ENCODE measurements at places on chromosomes 11 and 22. TPM values are rescaled to one million over a fixed set of nuclear protein-coding genes. Genes with fewer than 3 reads are reported as not detected.

The ACTN3 gene
- total RNA-seq, result not detected

The KIAA1671 gene
- 34.2 TPM for total RNA-seq

The UVRAG gene
- 37.4 TPM for total RNA-seq

The SAA1 gene
- total RNA-seq, result 3.3 TPM

The LGALS12 gene
- not detected for total RNA-seq

The FAM180B gene
- 0.80 TPM for total RNA-seq

The SNX32 gene
- 0.33 TPM for total RNA-seq

The PACSIN2 gene
- total RNA-seq, result 129 TPM

The FAM118A gene
- total RNA-seq, result 45.8 TPM

GRCh38 chr11:11845551-11845950 lies 3.8 kb downstream of the USP47 start:
- peak overlapping the region; percentile 96 for H3K27ac ChIP-seq
- no peak overlapping the region for H3K4me3 ChIP-seq
- no peak for DNase-seq
- no peaks in the 10 kb centered on the region for H3K36me3 ChIP-seq
- H3K4me1 ChIP-seq, result peaks cover 74% of the 10 kb centered on the region

GRCh38 chr11:118621071-118621783 lies 13.8 kb downstream of the PHLDB1 start:
- peak overlapping the region; percentile 87 for H3K27ac ChIP-seq
- peak; percentile 96 for DNase-seq
- H3K27me3 ChIP-seq, result no peaks in the 10 kb centered on the region
- H3K36me3 ChIP-seq, result peaks cover 31% of the 10 kb centered on the region

DNA sequence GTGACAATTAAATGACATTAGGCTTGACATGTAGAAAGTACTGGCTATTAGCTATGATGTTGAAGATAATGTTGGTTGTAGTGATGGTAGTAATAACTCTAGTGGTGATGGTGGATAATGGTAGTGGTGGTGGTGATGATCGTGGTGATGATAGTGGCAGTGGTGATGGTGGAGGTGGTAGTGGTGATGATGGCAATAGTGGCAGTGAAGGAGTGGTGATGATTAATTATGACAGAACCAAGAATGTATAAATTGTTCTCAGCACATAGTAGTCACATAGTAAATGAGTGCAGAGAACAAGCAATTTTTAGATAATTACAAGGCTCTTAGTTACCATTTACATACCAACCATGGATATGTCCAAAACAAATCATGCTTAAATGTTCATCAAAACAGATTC lies 5.3 kb upstream of the CD44 start:
- H3K27ac ChIP-seq, result no peak overlapping the region
- H3K4me1 ChIP-seq, result peaks cover 8% of the 10 kb centered on the region
- no peaks in the 10 kb centered on the region for H3K27me3 ChIP-seq
- H3K36me3 ChIP-seq, result no peaks in the 10 kb centered on the region
- no peak overlapping the region for H3K4me3 ChIP-seq

GRCh38 chr11:45518141-45518832 lies 147.1 kb downstream of the CHST1 start:
- H3K27ac ChIP-seq, result no peak overlapping the region
- H3K4me1 ChIP-seq, result no peaks in the 10 kb centered on the region

- peaks cover 14% of the 10 kb centered on the region for H3K4me1 ChIP-seq
- DNase-seq, result no peak
- no peak overlapping the region for H3K27ac ChIP-seq
- H3K36me3 ChIP-seq, result no peaks in the 10 kb centered on the region
- H3K27me3 ChIP-seq, result no peaks in the 10 kb centered on the region
- H3K4me3 ChIP-seq, result no peak overlapping the region
These were observed 71.4 kb downstream of the NAT10 start for GRCh38 chr11:34176751-34177209.

DNA sequence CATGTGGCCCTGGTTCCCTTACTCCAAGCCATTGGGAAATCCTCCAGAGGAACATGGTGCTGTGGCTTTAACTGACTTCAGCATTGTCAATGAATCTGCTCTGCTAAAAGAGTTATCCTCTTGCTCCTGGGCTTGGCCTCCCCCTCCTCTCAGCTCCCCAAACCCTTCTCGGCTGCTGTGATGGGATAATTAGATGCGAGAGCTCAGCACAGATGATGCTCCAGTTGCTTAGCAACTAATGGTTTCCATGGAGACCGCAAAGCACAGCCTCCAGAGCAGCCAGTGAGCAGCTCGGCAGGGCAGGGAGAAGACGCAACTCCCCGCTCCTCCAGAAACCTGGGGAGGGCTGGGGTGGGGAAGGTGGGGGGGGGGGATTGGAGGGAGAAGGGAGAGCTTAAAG lies 2.8 kb upstream of the UPK2 start:
- no peaks in the 10 kb centered on the region for H3K27me3 ChIP-seq
- H3K36me3 ChIP-seq, result no peaks in the 10 kb centered on the region
- H3K4me1 ChIP-seq, result peaks cover 8% of the 10 kb centered on the region
- no peak for DNase-seq
- no peak overlapping the region for H3K27ac ChIP-seq
- no peak overlapping the region for H3K4me3 ChIP-seq

- H3K4me1 ChIP-seq, result peaks cover 44% of the 10 kb centered on the region
- no peaks in the 10 kb centered on the region for H3K27me3 ChIP-seq
- H3K4me3 ChIP-seq, result peak overlapping the region; percentile 73
- no peak for DNase-seq
- peak overlapping the region; percentile 70 for H3K27ac ChIP-seq
These were observed 1.0 kb upstream of the TUBA8 start for GRCh38 chr22:18109410-18110193.

DNA sequence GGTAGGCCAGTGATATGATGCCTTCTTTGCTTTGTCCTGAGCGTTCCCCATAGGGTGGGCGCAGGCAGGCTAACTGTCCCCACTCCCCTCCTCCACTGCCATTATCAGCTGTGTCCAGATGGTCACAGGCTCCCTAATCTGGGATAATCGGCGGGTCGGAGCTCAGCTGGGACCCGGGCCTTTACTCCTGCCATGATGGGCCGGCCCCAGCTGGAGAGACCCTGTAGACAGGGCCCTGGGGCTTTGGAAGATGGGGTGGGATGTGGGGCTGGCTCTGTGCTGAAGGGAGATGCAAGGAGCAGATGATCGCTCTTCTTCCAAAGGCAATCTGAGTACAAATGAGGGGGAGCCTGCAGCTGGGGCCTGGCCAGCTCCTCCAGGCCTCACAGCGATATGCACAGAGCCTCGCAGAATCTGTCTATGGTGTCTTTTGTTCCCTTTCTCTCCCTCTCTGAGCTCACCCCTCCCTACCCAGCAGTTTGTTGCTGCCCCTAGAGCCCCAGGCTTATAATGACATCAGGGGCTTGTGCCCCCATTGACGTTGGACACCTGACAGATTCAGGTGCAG lies 11.9 kb downstream of the KLHL35 start:
- peaks cover 10% of the 10 kb centered on the region for H3K4me1 ChIP-seq
- no peak overlapping the region for H3K4me3 ChIP-seq
- peaks cover 21% of the 10 kb centered on the region for H3K36me3 ChIP-seq
- DNase-seq, result no peak
- no peak overlapping the region for H3K27ac ChIP-seq
- no peaks in the 10 kb centered on the region for H3K27me3 ChIP-seq

DNA sequence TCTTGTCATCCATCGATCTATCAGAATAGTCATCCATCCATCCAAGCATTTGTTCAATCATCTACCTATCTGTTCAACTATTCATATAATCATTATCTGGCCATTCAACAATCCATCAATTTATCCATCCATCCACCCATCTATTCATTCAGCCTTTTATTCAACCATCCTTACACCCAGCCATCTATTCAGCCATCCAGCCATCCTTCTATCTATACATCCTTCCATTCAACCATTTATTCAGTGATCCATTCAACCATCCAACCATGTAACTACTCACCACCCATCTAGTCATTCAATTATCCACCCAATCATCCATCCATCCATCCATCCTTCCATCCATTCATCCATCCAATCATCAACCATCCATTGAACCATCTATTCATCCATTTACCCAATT lies 106.8 kb downstream of the CEP164 start:
- H3K36me3 ChIP-seq, result no peaks in the 10 kb centered on the region
- no peaks in the 10 kb centered on the region for H3K4me1 ChIP-seq
- H3K27ac ChIP-seq, result no peak overlapping the region
- no peak overlapping the region for H3K4me3 ChIP-seq

DNA sequence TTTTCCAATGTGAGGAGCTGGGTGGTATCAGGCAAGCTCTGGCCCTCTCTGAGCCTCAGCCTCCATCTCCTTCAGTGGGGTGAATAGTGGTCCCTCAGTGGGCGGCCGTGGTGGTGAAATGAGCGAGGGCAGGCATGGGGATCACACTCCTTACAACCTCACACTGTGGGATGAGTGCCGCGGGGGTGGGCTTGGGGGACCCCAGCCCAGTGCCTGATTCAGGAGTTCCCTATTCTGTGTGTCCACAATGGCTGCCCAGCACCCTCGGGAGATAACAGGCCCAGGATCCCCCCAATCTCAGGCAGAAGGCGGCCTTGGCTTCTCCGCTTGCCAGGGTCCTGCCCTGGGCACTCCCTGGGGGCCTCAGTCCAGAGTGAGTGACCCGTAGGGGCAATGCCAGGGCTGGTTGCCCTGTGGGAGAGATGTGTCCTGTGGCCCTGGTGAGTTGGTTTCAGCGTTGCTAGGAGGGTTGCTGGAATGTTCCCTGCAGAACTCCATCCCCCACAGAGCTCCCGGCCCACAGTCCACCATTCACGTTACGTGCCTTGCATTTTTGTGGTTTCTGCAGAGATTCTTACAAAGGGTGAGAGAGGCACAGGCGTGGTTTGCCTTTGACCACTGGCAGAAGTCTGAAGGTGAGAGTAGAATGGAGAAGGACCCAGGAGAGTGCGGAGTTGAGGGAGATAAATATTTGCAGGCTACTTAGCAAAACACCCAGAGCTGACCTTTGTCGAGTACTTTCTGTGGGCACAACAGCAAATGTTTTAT lies 2.9 kb downstream of the ALDH3B1 start:
- H3K36me3 ChIP-seq, result no peaks in the 10 kb centered on the region
- no peak for DNase-seq
- peaks cover 23% of the 10 kb centered on the region for H3K4me1 ChIP-seq
- no peak overlapping the region for H3K4me3 ChIP-seq

- no peaks in the 10 kb centered on the region for H3K36me3 ChIP-seq
- no peaks in the 10 kb centered on the region for H3K4me1 ChIP-seq
- H3K27me3 ChIP-seq, result no peaks in the 10 kb centered on the region
- DNase-seq, result no peak
- no peak overlapping the region for H3K4me3 ChIP-seq
These were observed 8.7 kb downstream of the PTH start for GRCh38 chr11:13486926-13487660.

- H3K27me3 ChIP-seq, result no peaks in the 10 kb centered on the region
- no peak overlapping the region for H3K27ac ChIP-seq
- H3K4me3 ChIP-seq, result peak overlapping the region; percentile 37
- H3K4me1 ChIP-seq, result peaks cover 43% of the 10 kb centered on the region
- no peak for DNase-seq
These were observed 11.9 kb downstream of the SCARF2 start for GRCh38 chr22:20425566-20426258.

- peak; percentile 94 for DNase-seq
- H3K36me3 ChIP-seq, result no peaks in the 10 kb centered on the region
- H3K27me3 ChIP-seq, result no peaks in the 10 kb centered on the region
- H3K27ac ChIP-seq, result peak overlapping the region; percentile 52
- H3K4me1 ChIP-seq, result peaks cover 32% of the 10 kb centered on the region
These were observed 62.6 kb upstream of the PTPRJ start for GRCh38 chr11:47917599-47918369.

- H3K4me3 ChIP-seq, result no peak overlapping the region
- no peaks in the 10 kb centered on the region for H3K27me3 ChIP-seq
- H3K4me1 ChIP-seq, result peaks cover 32% of the 10 kb centered on the region
- peak overlapping the region; percentile 36 for H3K27ac ChIP-seq
- no peak for DNase-seq
These were observed 128.8 kb downstream of the SGSM3 start for GRCh38 chr22:40499209-40499623.

DNA sequence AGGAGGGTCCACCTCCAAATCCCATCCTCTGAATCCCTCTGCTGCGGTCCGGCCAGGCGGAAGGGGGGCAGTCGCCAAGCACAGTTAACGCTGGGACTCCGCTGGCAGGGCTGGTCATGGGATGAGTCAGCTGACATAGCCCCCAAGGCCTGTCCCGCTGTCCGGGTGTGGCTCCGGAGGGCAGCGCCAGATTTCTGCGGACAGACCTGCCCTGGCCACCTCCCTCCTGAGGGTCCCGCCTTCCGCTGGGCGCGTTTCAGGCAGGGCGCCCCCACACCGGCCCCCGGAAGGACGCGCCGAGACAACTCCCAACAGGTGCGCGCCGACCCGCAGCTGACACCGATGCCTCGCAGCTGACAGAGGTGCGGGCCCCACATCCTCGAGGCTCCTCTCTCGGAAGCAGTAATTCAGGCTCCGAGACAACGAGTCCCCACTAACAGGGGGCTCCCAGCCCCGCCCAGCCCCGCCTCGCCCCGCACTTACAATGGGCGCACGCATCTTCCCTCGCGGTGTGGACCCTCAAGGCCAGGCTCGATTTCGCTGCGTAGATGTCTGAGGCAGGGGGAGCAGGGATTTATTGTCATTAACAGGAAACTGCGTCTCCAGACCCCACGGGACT lies 607 bp downstream of the PLAAT3 start:
- peaks cover 39% of the 10 kb centered on the region for H3K4me1 ChIP-seq
- DNase-seq, result no peak
- peak overlapping the region; percentile 70 for H3K4me3 ChIP-seq
- peak overlapping the region; percentile 92 for H3K27ac ChIP-seq
- no peaks in the 10 kb centered on the region for H3K27me3 ChIP-seq
- H3K36me3 ChIP-seq, result no peaks in the 10 kb centered on the region

DNA sequence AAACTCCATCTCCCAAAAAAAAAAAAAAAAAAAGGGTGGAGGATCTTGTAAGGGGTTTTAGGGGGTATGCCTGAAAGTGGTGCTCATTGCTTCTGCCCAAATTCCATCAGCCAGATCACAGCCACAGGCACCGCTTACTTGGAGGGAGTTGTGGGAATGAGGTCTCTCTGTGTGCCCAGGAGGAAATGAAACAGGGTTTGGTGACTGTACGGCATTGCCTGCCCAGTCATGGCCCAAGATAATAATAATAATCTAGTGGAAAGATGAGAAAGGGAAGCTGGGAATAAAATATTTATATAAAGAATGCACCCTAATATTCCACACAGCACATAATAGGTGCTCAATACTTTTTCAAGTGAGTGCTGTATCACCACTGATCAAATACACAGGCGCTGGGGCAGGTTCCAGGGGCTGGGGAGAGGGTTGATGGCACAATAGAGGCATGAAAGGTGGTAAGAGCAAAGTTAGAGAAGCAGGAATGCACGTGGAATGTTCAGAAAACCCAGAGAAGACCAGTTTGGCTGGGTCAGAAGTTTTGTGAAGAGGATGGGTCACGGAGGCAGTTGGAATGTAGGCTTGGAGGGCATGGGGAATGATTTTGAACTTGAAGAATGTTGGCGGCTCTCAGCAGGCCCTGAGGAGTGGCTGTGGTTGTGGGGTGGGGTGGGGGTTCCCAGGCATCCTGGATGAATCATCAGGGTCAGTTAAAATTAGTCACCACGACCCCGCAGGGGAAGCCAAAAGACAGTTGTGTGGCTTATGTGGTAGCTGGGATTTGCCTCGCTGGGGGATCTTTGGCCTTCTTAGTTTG lies 12.5 kb upstream of the MB start:
- DNase-seq, result peak; percentile 94
- peak overlapping the region; percentile 83 for H3K27ac ChIP-seq
- peaks cover 32% of the 10 kb centered on the region for H3K4me1 ChIP-seq
- H3K27me3 ChIP-seq, result no peaks in the 10 kb centered on the region
